ENCODE measurements at places on chromosomes 3 and 15.

GRCh38 chr3:47899495-47900108 lies 96.7 kb downstream of the DHX30 start:
- DNase-seq = no peak

DNA sequence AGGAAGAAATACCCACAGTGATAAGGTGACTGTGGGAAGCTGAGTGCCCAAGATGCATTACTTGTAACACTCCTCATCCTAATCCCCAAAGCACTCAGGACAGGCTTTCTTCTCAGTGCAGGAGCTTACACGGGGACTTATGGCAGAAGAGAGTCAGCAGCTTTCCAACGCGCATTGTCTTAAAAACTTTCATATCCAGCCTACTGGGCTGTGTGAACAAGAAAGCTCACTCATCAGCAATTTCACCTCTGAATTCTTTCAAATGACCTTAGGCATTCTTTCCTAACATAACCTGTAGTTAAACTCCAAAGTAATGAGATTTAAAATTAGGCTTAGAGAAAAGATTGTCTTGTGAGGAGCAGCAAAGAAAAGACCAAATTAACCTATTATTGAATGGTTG lies 132.3 kb downstream of the KCNAB1 start:
- DNase-seq = no peak

DNA sequence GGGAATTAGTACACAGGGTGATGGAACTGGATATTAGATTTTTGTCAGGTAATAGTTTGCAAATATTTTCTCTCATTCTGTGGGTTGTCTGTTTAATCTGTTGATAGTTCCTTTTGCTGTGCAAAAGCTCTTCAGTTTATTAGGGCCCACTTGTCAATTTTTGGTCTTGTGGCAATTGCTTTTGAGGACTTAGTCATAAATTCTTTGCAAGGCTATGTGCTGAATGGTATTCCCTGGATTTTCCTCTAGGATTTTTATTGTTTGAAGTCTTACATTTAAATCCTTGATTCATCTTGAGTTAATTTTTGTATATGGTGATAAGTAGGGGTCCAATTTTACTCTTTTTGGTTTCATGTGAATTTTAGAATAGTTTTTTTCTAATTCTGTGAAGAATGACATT lies 111.3 kb downstream of the ARRDC4 start:
- no peak for DNase-seq

GRCh38 chr15:36831904-36832287 lies 252.5 kb downstream of the CDIN1 start:
- no peak for DNase-seq

GRCh38 chr15:48733615-48734014 lies 77.3 kb downstream of the CEP152 start:
- DNase-seq = no peak

GRCh38 chr15:42066764-42067415 lies 27.5 kb downstream of the PLA2G4D start:
- DNase-seq = no peak

GRCh38 chr15:67839499-67839928 lies 331 bp downstream of the RNU6-1 start:
- DNase-seq = no peak

- DNase-seq = no peak
Observed at GRCh38 chr3:10205451-10206165, 40.9 kb downstream of the IRAK2 start.

DNA sequence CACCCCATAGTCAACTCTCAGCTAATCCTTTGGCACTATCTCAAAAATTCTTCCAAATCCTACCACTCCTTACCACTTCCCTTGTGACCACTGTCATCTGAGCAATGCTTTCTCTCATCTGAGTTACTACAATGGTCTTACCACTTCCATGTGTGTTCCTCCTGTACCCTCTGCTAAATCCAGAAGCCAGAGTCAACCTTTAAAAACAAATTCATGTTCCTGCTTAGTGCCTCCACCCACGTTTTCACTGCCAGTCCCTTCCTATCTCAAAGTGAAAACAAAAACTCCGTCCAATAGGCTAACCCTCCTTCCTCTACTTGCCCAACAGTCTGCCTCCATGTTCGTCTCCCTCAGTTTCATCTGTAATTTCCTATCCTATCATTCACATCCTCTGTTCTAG lies 109.0 kb downstream of the ADAMTS9 start:
- DNase-seq = no peak

DNA sequence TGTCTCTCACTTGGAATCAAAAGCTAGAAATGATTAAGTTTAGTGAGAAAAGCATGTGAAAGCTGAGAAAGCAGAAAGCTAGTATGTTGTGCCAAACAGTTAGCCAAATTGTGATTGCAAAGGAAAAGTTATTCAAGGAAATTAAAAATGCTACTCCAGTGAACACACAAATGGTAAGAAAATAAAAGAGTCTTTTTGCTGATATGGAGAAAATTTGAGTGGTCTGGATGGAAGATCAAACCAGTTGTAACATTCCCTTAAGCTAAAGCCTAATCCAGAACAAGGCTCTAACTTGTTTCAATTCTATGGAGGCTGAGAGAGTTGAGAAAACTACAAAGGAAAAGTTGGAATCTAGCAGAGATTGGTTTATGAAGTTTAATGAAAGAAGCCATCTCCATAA lies 11.8 kb downstream of the ADGRG7 start:
- no peak for DNase-seq

GRCh38 chr15:70853318-70853972 lies 512 bp downstream of the LARP6 start:
- no peak for DNase-seq

- no peak for DNase-seq
Observed at GRCh38 chr3:101859882-101860448, 10.7 kb downstream of the NFKBIZ start.

- no peak for DNase-seq
Observed at GRCh38 chr3:101903451-101903871, 54.1 kb downstream of the NFKBIZ start.

DNA sequence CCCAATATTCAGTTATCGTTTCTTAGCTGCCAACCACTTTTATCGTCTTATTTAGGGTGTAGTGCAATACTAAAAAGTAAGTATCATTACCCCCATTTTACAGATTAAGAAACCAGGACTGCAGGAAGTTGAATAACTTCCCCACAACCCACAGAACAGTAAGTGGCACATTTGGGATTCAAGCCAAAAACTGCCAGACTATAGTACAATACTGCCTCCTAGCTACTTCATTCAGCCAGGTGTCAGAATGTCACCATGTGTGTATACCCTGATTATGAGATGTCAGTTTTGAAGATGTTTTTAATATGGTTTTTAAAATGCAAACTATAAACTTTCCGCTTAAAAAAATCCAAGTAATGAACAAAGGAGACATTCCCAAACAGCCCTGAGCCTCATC lies 74.2 kb upstream of the PROK2 start:
- no peak for DNase-seq

GRCh38 chr15:74651242-74651741 lies 35.7 kb downstream of the CLK3 start:
- no peak for DNase-seq

DNA sequence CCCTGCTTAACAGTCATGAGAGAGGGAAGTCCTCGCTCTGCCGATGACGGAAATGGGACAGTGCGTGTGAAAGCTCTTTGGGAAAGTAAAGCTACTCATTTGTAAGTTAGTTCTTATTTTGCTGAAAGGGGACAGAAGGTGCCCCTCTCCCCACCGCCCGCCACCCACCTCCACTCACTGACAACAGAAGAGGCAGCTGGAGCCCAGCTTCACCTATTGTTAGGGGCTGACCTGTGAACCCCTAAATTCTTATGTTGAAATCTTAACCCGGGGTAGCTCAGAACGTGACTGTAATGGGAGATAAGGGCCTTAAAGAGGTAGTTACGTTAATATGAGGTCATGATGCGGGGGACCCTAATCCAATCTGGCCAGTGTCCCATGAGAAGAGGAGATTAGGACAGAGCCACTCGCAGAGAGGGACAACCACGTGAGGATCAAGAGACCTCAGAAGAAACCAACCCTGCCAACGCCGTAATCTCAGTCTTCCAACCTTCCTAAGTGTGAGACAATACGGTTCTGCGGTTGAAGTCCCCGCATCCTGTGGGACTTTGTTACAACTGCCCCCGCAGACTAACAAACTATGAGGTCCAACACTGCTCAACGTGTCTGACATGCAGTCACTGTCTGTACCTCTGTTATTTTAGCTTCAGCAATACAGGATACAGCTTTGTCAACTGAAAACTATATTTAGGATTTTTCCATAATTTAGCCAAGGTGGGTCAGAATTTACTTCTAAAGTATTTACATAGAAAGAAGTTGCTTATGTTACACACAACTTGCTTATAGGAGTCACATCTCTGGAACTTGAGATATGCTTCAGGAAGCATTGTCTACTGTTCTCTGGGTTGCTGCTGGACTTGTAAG lies 51.7 kb downstream of the PCSK6 start:
- no peak for DNase-seq

GRCh38 chr3:194225418-194225812 lies 89.5 kb downstream of the HES1 start:
- no peak for DNase-seq

DNA sequence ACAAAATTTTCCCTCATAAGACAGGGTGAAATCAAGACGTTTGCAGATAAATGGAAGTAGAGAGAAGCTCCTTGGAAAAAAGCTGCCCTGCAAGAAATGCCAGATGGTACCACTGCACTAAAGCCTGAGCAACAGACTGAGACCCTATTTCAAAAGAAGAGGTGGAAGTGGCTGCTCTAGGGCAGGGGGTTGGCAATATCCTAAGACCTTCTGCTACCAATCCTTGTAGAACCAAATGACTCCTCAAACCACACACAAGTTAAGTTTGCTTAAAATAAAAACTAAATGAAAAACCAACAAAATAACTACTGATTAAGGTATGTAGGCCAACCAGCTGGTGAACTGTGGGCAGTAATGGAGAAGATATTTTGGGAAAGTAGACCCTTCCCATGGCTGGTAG lies 21.3 kb downstream of the RAB43 start:
- no peak for DNase-seq

DNA sequence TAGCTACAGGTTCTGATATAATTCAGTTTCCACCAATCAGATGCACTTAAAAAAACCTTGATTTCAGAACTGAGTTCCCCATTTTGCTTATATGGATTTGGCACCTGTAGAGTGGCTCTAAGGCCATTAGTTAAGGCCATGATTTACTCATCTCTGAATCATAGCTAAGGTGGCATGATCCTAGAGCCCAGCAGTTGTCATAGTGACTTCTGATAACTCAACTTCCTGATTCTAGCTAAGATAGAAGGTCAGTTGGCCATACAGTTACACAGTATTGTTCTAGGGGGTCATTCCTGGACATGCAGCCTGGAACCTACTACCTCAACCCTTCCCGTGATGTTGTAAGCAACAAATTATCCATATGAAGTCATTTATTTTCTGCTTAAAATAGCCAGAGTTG lies 15.9 kb upstream of the TMEM87A start:
- DNase-seq = no peak

- no peak for DNase-seq
Observed at GRCh38 chr3:154224866-154225265, 99.4 kb downstream of the DHX36 start.

- DNase-seq = no peak
Observed at GRCh38 chr3:49173792-49174170, 2.4 kb downstream of the KLHDC8B start.

DNA sequence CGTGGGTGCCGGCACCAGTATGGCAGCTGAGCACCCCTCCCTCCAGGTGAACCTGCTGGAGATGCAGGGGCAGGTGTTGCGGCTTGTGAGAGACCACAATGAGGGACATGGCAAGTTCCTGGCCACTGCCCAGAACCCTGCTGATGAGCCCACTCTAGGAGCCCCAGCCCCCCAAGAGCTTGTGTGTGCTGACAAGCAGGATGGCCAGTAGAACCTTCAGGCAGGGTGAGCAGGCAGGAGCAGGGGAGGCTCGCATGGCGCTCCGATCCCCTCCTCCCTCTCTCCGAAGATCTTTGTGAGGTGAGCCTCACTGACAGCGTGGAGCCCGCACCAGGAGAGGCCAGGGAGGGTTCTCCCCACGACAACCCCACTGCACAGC lies 29.8 kb downstream of the NGRN start:
- no peak for DNase-seq

GRCh38 chr3:146975476-146975875 lies 370.3 kb upstream of the PLSCR5 start:
- no peak for DNase-seq

- DNase-seq = no peak
Observed at GRCh38 chr3:142057331-142057725, 92.0 kb downstream of the TFDP2 start.

GRCh38 chr3:171270541-171270940 lies 189.7 kb downstream of the TNIK start:
- no peak for DNase-seq

DNA sequence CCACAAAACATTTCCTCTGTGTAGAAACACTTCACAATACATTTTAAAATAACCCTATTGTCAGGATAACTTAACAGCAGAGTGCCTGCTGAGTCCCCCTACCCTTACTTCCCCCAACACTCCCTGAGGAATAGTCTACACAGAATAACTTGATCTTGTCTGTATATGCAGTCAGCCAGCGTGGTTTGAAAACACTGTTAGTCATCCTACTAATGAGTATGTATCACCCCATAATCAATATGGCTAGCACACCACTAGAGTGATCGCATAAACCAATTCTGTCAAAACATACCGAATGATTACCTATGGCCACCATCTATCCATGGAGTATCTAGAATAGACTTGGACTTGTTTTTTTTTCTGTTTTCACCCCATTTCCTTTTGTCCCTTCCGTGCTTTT lies 152.7 kb upstream of the NECTIN3 start:
- no peak for DNase-seq

DNA sequence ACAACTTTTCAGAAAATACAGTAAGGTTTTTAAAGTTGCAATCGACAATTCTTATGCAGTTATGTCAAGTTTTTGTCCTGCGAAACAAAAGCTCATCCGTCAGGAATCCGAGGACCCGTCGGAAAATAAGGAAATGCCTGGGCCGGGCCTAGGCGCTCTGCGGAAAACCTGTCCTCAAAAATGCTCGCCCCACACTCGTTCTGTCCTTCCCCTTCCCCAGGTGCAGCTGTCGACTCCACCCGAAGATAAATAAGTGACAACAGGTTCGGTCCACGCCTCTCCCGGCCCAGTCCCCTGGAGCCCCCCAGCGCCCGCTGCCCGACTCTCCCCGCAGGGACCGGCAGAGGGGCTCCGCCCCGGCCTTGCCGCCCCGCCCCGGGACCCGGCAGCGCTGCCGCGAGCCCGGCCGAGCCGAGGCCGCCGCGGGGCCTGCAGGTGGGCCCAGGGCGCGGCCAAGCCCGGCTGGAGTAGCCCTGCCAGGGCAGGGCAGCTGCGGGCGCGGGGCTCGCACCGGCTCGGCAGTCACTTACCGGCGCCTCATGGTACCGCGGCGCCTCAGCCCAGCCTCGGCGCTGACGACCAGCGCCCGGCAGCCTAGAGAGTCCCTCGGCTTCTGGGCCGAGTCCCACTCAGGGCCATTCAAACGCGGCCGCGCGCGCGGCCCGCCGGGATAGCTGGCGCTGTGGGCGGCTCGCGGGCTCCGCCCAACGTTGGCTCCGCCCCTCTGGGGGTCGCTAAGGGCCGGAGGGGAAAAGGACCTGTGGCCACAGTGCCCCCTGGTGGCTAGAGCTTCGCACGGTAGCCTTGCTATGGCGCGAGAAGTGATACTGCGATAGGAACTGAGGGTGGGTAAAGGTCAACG lies at the start of gene KATNBL1:
Gene KATNBL1, minus strand, starts transcription at position 676 of the 862 bp plus-strand sequence. CDS start 46,420 bp downstream, outside the sequence.
- DNase-seq = peak; percentile 93

GRCh38 chr3:71705681-71706080 lies 19.5 kb downstream of the EIF4E3 start:
- DNase-seq = no peak

All from activated CD4-positive, alpha-beta T cell treated with anti-CD3 and anti-CD28 coated beads for 1 hour (primary cell).